ENCODE measurements at places on chromosomes 4 and X.
A peak's percentile ranks its signal among the peaks of the same experiment; 100 is the strongest.

DNA sequence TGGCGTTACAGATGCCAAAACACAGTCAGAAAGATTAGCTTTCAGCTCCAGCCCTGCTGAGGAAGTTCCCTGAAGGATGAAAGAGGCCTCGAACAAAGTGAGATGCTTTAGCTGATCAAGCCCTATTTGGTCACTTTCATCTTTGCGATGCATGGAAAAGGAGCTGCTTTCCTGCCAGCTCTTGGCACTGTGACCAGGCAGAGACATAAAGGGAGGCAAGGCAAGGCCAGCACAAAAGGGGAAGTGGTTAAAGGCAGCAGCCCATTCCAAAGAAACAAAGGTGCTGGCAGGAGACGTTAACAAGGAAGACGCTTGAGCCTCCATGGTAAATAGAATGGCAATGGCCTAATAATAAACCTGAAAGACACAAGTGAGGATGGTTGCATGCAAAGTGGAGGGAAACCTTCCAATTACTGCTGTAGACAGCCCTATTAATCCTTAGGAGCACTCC, 617.1 kb upstream of the INTU start:
- peak; percentile 51 for DNase-seq

DNA sequence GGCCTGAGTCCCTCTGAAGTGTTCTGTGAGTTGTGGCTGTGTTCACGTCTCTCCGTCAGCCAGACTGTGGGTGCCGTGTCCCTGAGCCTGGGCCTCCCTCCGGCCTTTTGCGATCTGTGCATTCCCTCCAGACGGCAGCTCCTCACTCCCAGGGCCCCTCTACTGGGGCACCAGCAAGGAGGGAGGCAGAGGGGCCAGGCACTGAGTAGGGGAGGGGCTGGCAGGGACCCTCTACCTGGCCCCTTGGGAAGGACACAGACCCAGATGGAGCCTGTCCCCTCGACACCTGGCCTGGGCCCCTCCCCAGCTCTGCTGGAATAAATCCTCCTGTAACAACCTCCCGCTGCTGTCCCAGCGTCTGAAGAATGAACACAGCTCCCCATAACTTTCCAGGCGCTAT, 110.0 kb upstream of the NKX1-1 start:
- no peak for DNase-seq

DNA sequence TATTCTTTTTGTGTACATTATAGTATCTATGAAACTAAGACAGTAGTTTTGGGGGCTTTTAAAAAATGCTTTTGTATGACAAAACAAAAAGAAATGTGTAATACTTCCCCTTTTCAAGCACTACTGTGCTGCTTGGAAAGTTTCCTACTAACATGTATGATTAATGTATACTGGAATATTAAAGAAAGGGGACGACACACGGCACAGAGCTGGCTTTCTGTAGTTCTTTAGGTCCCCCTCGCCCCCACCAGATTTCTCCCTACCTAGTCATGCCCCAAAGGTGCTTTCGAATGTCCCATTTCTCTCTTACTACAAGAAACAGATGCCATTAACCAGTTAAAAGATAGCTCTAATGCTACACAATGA, 1.6 kb upstream of the AP1S2 start:
- DNase-seq, result no peak

DNA sequence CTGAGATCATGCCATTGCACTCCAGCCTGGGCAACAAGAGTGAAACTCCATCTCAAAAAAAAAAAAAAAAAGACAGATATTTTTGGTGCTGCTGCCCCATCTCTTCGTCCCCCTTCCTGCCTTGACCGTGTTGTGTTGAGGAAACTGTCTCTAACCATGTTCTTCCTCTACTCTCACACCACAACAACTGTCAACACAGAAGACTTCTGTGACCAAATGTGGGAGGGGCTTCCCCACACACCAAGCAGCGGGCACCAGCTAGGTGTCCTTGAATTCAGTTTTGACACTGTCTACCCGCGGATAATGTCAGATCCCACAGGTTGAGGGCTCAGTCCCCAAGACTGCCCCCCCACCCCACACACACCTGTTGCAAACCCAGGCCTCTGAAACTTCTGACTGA, 104.7 kb upstream of the BCOR start:
- no peak for DNase-seq

GRCh38 chr4:123966990-123967769, 570.6 kb downstream of the SPRY1 start:
- no peak for DNase-seq
